CD8-positive, alpha-beta T cell (primary cell): ENCODE measurements at places on chromosomes 6 and 20.

DNA sequence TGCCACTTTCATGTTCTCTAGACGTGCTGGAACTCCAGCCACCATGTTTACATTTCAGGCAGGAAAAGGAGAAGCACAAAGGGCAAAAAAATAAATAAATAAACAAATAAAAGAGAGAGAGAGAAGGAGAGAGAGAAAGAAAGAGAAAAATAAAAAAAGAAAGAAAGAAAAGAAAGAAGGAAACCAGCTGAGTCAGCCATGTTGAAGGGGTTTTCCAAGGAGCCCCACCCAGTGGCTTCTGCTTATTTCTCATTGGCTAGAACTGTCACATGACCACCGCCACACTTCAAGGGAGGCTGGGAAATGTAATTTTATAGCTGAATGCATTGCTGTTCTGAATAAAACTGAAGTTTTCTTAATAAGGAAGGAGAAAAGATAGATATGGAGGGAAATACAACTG is 71.1 kb downstream of the BFSP1 start:
- no peak for DNase-seq

DNA sequence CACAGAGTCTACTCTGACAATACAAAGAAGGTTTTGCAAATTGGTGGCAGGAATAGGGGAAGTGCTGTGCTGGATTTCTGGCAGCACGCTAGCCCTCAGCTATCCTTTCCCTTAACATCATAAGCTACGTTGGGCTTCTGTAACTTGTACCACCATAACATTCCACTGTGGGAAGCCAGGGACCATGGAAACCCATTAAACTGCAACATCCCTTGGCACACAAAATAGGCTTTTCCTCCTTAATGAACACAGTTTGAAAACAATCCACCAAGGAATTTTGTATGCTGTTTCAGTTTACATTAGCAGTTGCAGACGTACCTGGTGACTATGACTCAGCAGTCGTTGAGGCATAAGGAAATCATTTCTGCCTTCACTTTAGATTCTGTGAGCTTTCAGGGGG is 203.9 kb upstream of the RAB32 start:
- no peak for DNase-seq

GRCh38 chr20:38670786-38671185 is 53.5 kb upstream of the SLC32A1 start:
- DNase-seq: no peak

DNA sequence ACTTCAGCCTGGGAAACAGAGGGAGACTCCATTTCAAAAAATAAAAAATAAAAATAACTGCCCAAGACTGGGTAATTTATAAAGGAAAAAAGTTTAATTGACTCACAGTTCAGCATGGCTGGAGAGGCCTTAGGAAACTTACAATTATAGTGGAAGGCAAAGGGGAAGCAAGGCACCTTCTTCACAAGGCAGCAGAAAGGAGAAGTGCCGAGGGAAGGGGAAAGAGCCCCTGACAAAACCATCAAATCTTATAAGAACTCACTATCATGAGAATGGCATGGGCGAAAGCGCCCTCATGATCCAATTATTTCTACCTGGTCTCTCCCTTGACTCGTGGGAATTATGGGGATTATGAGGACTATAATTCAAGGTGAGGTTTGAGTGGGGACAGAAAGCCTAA is 95.5 kb upstream of the LGSN start:
- no peak for DNase-seq

DNA sequence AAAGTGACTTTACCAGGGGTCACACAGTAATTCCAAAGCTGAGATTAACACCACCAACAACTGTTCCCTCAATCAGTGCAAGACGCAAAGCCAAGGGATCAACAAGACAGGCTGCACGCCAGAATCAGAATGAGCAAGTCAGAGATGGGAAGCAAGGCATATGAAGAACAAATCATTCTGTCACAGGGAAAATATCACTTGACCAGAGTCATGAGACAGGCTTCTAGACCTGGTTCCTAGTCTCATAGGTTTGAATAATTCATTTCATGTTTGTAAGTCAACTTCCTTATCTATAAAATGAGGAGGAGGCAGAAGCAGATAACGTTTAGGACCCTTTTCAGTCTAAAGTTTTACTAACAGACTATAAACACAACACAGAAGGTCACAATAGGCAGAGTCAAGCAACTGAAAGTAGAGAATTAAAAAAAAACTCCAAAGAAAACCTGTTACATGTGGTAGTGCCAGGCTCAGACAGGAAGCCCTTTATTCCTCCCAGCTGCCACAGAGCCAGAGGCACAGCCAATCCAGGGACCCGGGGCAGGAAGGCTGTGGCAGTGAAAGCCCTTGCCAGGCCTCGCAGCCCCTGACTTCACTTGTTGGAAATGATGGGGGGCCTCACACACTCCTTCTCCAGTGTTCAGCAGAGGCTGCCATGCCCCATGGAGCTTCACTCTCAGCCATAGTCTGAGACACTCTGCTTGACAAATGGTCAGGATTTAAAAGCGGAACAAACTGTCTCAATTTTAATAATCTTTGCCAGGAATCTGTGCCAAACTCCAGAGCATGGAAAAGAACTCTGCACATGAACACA is 29.2 kb upstream of the DST start:
- no peak for DNase-seq

- DNase-seq: no peak
Measured at GRCh38 chr6:44559486-44560270, 172.2 kb downstream of the CDC5L start.

DNA sequence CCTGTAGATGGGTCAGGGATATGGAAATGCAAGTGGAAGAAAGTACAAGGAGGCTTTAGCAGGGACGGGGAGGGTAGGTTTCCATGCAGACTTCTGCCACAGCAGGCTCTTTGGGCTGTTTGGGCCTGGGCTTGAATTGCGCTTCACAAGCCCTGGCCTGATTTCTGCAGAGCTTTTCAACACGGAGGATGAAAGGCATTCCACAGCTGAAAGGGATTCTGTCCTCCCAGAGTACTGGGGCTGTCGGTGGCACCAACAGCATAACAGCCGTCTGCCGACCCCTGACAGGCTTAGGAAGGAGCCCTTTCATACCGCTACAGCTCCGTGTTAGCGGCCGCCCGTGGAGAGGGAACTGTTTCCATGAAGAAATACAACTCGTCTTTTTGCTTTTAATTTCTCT is 22.9 kb upstream of the TBC1D7 start:
- no peak for DNase-seq
